ENCODE measurements at places on chromosomes 5 and 9.
A peak's percentile ranks its signal among the peaks of the same experiment; 100 is the strongest.

DNA sequence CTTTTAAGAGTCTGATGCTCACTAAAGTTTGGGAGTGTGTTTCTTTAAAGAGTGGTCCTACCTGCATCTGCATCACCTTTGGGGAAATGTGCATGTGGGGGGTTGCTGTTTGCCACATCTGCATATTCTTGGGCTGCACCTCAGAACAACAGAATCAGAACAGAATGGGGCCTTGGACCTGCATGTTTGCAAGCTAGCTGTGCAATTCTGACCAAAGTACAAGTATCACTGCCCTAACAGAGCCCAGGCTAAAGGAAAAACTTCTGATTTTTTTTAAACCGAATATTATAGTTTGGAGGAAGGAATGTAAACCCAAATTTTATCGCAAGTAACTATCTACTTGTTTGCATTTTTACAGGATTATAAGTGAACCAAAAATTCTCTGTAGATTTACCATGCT is 34.2 kb upstream of the PRLR start:
- no peak for DNase-seq

DNA sequence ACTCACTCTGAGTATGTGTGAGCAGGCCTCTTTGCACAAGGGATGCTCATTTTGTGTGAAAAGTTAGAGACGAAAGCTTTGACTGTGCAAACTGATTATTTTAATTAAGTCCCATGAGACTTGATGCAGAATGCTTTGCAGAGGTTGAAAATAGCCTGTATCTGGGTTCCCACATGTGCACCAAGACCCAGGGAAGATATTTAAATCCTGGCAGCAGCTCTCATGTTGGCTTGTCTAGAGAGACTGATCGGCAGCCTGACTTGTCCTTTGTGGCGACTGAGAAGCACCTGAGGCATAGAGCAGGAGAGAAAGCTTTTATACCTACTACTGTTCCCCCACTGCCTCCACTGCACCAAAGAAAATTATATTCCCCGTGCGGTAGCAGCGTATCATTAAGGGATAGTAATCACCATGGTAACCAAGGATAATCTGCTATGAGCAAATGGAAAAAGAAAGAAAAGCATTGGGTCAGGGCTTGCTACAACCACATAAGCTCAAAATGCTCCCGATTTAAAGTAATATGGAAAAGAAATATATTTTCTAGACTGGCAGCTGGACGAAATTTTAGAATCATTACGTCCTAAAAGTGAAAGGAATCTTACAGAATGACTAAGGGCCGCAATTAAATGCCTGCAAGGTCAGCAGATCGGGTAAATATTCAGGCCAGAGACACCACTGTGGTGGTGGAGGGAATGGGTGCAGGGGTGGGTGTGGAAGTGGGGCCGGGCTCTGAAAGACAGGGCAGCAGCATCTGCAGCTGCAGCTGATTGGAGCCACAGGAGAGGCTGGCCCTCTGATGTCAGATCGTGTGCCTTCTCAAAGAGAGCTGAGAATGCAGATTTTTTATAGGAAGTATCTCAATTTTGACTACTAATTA is 135.3 kb upstream of the EPB41L4A start:
- DNase-seq = no peak

DNA sequence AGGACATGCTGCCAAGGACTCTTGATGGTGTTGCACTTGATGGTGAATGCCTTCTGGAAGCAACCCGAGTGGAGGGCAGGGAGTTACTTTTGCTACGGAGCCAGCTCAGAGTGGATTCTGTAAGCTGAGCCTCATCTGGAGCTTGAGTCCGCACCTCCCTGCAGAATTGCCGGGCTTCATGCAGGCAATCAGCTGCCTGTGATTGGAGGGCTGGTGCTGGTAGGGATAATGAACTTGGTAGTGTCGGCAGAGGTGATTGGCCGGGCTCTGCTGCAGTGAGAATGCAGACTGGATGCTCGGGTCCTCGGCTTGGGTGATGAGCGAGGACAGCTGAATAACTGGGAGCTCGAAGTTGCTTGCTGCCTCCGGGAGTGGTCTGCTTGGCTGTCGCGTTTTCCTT is 23.1 kb downstream of the SLC25A25 start:
- peak; percentile 83 for DNase-seq

DNA sequence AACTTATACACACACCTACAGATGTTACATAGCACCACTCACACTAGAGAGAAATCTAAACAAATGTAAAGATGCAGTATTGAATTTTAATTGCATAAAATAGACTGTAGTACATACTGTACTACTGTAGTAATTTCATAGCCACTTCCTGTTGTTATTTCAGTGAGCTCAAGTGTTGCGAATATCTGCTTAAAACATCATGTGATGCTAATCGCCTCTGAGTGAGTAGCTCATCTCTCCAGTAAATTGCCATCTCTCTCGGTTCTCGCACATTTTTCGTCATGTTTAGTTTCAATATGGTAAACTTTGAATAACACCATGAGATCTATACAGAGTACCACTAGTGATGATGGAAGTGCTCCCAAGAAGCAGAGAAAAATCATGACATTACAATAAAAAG is 22.0 kb upstream of the ARHGEF28 start:
- no peak for DNase-seq

GRCh38 chr9:33458444-33458843 is 11.1 kb upstream of the AQP3 start:
- DNase-seq = no peak

DNA sequence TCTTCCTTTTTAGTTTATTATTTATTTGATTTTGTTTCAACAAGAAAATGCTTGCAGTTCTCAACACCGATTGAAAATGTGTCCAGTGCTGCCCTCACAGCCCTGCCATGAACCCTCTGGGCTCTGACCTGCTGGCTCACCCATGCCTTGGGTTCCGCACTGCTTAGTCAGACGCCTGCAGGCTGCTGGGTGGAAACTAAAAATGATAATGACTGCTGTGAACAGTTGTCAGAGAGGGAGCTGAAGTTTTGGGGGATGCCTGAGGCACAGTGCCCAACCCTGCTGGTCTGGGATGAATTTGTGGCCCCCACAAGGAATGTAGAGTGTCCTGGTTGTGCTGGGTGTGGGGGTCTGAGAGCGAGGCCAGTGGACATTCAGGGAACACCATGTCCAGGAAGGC is 22.2 kb upstream of the CFAP157 start:
- no peak for DNase-seq

- no peak for DNase-seq
These were observed 161.9 kb downstream of the ARHGAP26 start for GRCh38 chr5:142931896-142932686.

DNA sequence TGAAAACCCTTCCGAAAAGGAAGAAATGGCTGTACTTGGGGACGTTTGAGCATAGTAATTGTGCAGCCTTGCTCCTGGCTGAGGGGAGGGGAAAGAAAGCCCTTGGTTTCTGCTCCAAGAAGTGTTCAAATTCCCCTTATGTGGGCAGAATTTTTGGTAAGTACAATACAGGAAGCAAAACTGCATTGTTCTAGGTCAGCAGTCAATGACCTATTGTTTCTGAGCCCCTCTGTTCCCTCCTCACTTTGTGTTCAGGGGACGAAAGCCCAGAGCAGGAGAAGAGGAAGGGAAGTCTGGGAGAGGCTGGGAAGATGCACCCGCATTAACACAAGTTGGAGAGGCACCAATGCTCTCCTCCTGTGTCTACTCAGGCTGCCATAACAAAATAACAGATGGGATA is 11.9 kb downstream of the BASP1 start:
- no peak for DNase-seq

DNA sequence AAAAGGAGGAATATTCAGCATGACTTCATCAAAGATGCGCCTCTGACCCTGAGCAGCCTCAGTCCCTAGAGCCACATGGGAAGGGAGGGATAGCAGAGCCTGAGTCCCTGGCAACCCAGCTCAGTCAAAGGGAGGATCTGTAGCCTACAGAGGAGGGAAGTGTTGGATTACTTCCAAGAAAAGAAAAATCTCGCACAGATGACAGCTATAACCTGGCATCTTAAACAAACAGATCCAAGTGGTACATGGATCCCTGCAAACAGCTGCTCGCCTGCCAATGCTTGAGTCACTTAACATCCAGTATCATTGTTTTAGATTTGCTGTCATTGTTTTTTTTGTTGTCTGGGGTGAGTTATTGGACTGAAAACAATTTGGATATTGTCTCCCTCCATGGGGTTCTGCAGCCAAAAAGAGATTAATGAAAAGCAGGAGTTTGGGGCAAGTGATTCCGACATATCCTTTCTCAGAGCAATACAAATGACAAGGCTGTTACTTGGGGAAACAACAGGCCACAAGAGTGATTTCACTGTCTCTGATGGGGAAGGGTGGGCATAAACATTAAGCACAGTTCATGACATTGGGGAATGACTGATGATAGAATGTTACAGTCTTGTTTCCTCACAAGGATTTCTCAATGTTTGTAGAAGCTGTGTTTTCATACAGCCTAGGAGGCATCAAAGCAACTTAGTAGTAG is 153.5 kb upstream of the KIF2A start:
- no peak for DNase-seq

DNA sequence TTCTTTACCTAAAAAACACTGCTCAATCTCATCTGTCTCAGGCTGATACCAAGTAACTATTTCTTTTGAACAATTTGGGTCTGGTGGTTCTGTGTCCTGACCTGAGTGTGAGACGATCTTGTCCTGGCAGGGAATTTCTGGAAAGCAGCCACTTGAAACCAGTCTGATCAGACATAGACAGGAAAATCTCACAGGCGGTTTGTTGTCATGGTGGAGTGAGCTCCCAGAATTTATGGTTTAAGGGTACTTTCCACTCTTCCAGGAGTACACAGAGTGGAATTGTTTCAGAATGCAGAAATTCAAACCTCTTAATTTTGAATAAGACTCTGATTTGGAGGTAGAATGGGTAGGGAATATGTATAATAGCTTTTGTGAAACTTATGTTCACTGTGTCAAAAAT is 268.2 kb downstream of the ISL1 start:
- no peak for DNase-seq

DNA sequence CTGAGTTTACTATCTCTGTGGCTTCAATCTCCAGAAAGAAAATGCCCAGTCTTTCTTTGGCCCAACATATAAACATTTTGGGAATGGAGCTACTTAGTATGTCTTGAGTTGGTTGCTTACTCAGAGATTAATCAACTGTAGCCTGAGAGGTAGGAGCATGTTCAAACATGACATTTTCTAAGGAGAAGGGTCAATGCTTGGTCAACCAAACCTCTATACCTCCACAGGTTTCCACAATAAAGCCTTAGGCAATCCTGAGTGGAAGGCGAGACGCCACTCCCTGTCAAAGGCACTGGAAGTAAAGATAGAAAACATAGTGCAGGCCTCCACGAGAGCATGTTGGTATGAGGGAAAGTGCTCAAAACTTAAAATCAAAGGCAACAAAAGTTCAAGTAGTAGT is 411.4 kb downstream of the KCTD16 start:
- no peak for DNase-seq

DNA sequence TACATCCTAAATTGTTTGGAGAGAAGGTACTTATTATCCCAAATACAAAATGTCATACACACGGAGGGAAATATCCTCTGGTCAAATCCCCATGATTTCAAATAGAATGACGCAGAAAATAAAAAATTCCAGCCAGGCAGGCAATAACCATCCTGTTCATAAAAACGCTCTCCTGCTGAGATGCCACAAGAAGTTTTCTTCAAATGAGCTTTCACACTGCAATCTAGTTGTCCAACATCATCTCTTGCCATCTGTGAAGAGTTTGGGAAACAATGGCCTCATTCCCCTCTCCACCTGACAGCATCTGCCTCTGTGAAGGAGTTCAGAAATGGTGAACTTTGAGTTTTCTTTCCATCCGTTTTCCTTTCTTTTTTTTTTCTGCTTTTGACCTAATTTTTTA is 83.3 kb upstream of the SLC30A5 start:
- no peak for DNase-seq

- DNase-seq = no peak
These were observed 110.0 kb upstream of the ARRDC3 start for GRCh38 chr5:91493086-91493485.

GRCh38 chr9:18936094-18936871 is 96.7 kb downstream of the SAXO1 start:
- no peak for DNase-seq

DNA sequence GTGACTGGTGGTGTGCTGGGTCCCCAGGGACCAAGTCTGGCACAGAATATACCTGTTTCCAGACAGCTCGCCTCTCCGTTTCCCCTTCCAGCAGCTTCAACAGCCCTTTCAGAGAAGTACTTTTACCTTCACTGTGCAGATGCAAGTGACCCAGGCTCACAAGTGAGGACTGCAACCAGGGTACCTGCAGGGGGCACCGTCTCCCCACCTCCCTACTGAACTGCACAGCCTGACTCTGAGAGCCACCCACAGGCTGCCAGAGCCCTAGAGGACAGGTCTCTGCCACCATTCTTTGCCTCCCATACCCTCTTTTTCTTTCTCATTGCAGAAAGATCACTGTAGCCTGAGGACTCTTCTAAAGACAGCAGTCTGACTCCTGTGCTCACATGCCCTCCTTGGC is 15.4 kb downstream of the IL9 start:
- DNase-seq = no peak

DNA sequence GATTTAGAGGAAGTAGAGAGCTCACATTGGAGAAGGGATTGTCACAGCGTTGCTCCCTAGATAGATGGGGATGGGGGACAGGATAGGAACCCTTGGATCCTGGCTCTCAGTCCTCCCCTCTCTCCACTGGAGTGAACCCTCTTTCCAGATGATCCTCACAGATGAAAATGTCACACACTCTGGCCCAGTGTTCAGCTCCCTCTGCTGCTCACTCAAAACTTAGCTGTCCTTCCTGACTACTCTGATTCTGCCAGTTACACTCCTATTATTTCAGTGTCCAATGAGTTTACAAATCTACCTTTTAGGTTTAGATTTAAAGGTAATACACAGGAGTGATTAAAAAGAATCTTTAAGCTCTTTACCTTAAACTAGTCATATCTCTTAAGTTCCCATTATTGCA is 5.8 kb upstream of the SPINK7 start:
- no peak for DNase-seq

DNA sequence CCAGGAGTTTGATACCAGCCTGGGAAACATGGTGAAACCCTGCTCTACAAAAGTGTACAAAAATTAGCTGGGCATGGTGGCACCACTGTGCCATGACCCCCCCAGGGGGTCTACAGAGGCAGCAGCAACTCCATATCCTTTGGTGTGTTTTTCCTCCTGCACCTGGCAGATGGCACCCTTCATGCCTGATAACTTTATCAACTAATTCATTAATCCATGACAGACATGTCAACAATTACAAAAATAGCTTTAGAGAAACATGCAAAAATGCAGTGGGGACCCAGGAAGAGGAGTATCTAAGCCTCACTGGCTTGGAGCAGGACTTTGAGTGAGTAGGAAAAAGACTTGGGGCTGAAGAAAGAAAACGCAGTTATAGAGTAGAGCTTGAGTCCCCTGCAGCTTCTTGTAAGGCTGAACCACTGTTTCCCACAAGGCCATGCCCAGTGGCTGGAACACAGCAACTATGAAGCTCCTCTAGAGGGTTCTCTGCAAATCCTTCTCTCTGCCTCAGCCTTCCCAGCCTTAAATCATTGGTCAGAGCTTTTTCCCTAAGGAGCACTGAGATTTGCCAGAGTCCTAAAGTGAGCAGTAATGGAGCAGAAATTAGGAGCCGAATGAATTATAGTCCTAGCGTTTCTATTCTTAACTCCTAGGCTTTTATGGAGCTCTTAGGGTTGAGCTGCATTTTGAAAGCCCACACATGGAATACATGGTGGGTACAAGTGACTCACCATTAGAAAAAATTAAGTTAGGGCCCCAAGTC is 25.5 kb upstream of the B4GALT1 start:
- DNase-seq = no peak

- no peak for DNase-seq
These were observed 769 bp upstream of the LYRM7 start for GRCh38 chr5:131169810-131170539.

All from left renal pelvis (tissue), 4 donors.